ENCODE measurements at places on chromosomes 5 and 9.

GRCh38 chr9:26172301-26172700 lies 494.1 kb upstream of the TUSC1 start:
- no peak for DNase-seq

GRCh38 chr5:131751506-131751905 lies 45.3 kb downstream of the FNIP1 start:
- no peak for DNase-seq

DNA sequence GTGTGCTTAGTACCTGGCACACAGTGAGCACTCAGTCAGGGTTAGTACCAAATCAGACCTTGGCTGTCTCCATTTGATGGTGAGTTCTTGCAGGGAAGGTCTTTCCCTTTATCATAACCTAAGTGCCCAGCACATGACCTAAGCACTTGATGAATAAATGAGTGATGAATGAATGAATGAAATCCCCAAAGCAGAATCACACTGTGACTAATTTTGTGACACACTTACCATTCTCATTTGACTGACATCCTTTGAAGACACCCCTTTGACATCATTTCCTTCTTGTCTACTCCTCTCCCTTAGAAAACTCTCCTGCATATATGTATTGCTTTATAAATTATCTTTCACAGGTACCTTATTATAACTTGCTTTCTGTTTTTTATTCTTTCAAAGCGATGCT lies 130.2 kb upstream of the ELL2 start:
- no peak for DNase-seq

GRCh38 chr9:14967450-14968321 lies 57.5 kb upstream of the FREM1 start:
- DNase-seq: no peak

DNA sequence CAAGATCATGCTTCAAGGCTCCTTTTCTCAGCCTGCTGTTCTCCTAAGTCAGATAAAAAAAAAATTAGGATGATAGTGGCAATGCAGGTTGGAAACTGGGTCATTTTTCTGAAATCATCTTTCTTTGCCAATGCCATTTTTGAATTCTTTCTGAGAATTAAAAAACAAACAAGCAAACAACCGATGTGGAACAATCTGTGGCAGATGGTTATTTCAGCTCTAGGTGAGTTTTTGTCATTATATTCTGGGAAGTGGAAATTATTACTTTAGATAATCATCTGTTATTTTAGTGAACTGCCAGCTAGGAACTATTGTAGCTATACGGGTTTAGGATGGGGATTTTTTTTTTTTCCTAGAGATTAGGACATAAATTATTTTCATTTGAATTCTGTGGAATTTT lies 129.7 kb downstream of the NTRK2 start:
- no peak for DNase-seq

GRCh38 chr5:115543365-115544042 lies 1.1 kb downstream of the FEM1C start:
- DNase-seq: no peak

GRCh38 chr9:113350107-113350661 lies 843 bp downstream of the BSPRY start:
- no peak for DNase-seq

- DNase-seq: no peak
These were observed 126.5 kb downstream of the MRPL36 start for GRCh38 chr5:1673042-1673677.

DNA sequence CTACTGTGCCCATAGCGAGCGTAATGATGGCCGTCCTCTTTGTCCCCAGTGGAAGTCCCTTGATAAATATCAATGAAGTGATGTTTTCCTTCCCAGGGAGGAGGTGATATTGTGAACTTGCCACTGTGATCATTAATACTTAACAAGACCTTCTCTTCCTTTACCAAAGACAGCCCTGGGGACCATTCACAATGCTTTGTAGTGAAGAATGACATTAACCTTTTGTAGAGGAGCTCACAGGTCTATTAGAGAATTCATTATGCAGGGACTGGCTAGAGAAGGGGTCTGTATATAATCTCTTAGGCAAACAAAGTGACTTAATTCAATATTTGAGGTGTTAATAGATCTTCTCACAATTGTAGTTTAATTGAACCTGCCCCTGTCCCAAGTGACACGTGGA lies 452.9 kb upstream of the DMAC1 start:
- no peak for DNase-seq

DNA sequence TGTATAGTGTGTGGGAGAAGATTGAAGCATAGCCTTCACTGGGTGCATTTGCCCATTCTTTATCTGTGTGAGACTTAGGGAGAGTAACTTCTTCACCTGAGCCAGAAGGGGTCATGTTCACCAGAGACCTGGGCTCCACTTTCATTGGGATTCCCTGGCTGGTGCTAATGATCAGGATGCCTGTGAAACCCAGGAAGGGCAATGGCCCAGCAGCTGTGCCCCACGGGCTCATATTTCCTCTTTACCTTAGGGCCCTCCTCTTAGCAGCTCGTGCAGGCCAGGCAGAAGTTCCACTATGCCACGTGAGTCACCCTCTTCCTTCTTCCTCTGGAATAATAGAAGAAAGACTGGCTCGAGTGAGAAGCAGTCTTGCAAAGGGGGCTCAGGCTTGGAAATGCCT lies 5.0 kb downstream of the PPARGC1B start:
- no peak for DNase-seq

- DNase-seq: no peak
These were observed 215.5 kb upstream of the RORB start for GRCh38 chr9:74281674-74282073.

GRCh38 chr5:83540105-83540504 lies 68.6 kb downstream of the VCAN start:
- DNase-seq: no peak

GRCh38 chr9:125767349-125767748 lies 20.2 kb downstream of the PBX3 start:
- no peak for DNase-seq

DNA sequence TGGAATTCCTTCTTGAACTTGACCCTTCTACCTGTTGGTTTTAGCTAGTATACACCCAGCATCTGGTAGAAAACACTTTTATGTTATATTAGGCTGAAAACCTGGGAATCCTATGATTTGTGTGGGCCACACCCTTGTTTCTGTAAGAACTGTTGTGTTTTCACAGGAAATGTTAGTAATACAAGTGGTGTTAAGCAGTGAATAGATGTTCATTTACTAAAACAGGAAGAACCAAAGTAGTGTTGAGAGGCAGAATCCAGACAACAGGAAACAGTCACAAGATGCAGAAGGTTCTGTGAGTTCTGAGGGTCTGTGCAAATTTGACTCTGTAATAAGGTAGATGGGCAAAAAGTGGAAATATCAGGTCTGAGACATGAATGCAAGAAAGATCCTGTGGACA lies 73.0 kb upstream of the RAI14 start:
- no peak for DNase-seq

DNA sequence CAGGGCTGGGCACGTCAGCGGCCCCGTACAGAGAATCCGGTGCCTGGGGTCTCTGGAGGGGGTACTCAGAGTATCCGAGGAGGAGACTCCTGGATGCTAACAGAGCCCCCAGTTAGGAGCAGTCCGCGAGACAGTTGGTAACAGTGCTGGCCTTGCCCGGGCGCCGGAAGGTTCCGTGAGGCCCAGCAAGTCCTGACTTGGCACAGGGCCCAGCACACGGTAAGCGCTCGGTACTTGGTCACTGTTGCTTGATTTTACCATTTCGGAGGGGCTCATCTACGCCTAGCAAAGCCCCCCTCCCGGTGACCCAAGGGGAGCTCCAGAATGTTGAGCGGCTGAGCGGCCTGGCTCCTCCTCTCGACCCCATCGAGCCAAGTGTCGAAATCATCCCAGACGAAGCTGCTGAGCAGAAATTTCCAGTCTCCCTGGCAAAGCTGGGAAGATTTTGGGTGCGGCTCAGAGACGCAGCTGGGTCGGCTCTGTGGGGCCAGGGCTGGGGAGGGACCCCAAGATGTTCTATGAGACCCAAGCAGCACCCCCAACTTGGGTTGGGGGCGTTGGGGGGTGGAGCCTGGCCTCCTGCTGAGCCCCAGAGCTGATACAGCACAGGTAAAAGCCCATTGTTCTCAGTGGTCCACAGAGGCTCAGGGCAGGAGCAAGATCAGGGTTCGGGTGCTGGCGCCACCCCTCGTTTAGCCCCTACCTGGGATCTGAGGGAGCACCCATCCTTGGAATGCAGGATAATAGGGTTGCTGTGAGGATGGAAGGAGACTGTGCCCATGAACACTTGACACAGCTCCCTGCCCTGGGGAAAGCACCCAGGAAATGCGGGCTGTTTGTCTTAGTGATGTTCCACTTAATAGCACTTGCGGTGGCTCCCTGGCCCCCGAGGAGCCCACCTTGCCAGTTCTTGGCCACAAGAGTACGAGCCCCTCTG lies 137.2 kb downstream of the C9orf50 start:
- DNase-seq: no peak

DNA sequence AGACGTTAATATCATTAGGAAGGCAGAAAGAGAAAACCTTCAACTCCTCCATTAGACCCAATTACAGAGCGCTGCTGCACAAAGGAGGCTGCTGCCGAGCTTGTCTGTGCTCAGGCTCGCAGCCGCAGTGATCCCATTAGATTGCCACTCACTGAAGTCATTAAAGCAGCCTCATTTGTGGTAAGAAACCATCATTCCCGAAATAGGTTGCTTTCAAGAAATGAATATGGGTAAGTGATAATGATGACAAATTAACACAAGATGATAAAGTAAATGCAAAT lies 137.2 kb downstream of the CAVIN4 start:
- DNase-seq: no peak

GRCh38 chr5:10985721-10986110 lies 224.7 kb upstream of the DAP start:
- DNase-seq: no peak

DNA sequence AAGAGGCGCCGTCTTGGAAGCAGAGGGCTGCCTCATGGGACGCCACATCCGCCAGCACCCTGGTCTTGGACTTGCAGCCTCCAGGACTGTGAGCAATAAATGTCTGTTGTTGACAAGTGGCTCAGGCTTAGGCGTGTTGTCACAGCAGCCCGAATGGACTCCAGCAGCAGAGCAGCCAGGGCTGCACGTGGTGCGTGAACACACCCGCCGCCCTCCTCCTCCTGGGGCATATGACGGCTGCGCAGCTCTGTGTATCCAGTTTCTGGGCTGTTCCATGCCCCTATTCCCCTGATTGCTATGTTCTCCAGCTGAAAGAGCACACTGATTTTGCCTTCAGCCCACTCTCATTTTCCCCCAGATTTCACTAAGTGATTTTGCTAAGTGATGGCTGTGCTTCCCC lies 36.0 kb upstream of the CLPTM1L start:
- DNase-seq: no peak

- no peak for DNase-seq
These were observed 355.9 kb downstream of the ADAMTS6 start for GRCh38 chr5:65125591-65126541.

DNA sequence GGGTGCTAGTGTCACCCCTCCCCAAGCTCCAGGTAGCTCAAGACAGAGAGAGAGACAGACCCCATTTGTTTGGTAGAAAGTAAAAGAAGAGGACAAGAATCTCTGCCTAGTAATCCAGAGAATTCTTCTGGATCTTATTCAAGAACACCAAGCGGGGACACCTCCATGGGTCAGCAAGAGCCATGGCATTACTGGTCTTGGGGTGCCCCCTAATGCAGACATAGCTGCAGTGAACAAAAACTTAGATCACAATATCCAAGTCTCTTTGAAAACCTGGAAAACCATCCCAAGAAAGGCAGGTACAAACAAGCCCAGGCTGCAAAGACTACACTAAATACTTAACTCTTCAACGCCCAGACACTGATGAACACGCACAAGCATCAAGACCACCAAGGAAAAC lies 29.9 kb upstream of the PDE4D start:
- DNase-seq: no peak

DNA sequence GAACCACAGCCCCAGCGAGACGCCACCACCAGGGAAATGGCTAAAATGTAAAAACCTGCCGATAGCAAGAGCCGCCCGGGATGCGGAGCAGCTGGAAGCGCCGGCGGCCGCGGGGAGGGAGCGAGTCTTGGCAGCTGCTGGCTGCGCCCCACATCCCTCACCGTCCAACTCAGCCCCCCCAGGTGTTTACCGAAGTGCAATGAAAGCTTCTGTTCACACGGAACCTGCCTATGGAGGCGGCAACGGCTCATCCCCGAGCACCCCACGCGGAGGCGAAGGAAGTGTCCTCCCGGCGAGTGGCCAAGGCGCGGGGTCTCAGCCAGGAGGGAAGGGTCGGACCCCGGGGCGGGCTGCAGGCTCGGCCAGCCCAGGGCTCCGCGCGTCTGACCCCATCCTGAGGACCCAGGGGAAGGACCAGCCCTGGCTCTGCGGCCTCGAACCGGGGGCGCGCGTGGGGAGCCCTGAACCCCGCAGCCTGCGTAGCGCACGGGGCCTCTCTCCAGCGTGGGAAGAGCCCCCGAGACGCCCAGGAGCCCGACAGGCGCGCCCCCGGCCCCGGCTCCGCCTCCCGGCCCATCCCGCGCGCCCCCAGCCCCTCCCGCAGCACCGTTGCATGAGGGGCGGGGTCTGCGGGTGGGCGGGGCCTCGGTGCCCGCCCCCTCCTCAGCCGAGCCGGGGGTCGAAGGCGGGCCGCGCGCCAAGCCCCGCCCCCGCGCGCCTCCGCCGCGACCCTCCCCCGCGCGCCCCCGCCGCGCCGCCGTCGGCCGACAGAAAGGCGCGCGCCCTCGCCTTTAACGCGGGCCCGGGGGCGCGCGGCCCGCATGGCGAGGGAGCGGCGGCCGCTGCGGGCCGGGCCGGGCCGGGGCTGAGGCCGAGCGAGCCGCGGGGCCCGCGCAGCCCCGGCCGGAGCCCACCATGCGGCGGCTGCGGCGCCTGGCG lies at the start of gene DIPK1B:
Gene DIPK1B (plus strand): TSS at position 822 of the 939 bp plus-strand sequence. CDS start 94 bp downstream, at position 916.
- no peak for DNase-seq

DNA sequence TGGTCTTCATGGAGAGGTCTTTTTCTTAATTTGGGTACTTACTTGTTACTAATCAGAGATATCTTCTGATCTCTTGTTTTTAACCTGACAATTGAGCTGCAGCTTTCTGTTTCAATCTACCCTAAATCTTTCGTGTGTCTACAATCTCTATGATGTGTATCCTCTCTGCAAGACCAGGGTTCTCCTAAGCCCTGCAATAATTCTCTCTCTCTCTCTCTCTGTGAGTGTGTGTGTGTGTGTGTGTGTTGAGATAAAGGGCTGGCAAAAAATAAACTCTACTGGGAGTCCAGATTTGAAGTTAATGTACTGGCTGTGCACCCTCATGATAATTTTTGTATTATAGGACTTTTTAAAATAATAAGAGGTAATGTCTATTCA lies 57.8 kb upstream of the FBXL7 start:
- no peak for DNase-seq

DNA sequence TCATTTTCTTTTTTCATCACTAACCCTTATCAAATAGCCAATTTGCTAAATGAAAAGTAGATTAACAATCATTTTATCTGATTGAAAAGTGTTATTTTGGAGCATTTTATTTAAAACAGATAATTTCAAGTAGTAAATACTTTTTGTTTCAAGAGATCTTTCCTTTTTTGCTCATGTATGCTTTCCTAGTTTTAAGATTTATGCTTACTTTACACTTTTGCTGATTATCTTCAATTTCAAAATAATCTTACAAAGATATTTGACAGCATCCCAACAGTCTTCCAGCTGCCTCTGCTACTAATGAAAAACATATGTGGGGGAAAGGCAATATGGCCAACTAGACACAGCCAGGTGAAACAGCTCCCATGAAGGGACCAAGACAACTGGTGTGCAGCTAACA lies 1027.3 kb upstream of the CDH9 start:
- DNase-seq: no peak
